Breast epithelium (tissue), 4 donors: ENCODE measurements at places on chromosomes 13 and 19.

GRCh38 chr19:50358483-50359327 is 6.7 kb downstream of the NAPSA start:
- DNase-seq: peak; percentile 54

DNA sequence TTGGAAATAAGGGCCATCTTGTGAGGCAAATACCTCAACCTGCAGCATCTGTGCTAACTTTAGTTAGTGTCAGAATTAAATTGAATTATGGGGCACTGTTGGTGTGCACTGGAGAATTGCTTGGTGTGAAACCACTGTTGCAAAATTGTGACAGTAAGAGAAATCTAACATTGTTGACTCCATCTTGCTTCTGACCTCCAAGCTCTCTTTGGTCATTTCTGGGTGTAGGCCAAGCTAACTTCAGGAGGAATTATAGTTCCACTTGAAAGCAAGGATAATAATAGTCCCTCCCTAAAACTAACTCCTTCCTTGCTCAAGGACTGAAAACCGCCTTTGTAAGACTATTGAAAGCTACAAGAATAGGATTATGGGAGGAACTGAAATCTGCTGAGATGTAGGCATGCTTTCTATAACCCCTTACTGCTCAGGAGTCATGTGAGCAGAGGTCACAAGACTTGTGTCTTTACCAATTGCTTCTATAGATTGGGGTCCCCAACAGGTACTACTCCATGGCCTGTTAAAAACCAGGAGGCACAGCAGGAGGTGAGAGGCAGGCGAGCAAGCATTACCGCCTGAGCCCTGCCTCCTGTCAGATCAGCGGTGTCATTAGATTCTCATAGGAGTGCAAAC is 24.9 kb upstream of the GAS6 start:
- DNase-seq: no peak

DNA sequence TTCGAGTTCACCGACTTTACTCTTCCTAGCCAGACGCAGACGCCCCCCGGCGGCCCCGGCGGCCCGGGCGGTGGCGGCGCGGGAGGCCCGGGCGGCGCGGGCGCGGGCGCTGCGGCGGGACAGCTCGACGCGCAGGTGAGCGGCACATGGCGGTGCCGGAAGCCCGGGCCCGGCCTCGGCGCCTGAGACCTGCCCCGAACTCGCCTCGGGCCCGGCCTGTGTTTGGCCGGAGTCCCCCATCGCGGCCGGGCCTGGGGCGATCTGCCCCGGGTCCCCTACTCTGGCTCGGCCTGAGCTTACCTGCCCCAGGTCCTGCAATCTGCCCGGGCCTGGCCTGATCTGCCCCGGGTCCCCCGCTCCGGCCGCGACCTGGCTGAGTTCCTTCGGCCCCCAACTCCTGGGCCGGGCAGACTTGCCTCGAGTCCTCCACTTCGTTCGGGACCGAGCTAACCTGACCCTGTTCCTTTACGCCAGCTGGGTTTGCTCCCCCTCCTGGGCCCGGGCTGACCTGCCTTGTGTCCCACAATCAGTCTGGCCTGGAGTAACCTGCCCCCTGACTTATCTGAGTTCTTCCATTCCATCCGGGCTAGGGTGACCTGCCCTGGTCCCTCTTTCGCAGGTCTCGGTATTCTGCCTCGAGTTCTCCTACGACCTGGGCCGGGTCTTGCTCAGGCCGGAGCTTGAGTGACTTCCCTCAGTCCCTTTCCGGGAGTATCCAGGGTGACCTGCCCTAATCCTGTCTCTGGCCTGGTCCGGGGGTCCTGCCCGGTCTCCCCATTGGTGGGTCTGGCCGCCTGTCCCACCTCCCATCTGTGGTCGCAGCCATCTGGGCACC is 764 bp downstream of the UPF1 start:
- no peak for DNase-seq

DNA sequence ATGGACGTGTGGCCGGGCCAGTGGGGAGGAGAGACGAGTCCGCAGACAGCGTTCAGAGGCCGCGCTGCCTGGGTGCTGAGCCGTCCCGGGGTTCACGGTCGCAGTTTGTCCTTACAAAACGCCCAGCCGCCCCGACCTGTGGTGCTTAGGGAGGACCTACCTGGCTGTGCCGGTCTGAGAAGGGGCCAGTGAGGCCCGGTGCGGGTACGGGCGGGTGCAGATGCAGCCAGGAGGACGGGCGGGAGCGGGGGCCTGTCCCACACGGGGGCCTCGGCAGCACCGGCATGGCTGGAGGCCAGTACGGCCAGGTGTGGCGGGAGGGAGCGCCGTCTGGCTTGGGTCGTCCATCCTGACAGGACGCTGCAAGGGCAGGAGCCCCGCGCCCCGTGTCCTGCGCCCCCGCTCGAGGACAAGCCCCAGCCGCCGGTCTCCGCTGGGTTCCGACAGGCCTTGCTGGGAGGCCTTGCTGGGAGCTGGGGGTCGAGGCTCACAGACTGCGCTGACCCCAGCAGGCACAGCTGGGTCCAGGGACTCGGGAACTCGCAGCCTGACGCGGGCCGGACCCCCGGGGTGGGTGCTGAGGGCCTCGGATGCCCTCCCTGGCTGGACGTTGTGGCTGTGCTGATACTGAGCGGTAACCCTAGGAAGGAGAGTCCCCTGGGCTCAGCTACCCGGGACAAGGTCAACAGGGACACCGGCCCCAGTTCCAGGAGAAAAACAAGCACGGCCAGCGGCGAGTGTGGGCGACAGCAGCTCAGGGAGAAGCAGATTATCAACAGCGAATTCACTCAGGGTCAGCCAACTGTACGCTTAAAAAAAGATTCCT is 5.3 kb upstream of the PROZ start:
- no peak for DNase-seq

DNA sequence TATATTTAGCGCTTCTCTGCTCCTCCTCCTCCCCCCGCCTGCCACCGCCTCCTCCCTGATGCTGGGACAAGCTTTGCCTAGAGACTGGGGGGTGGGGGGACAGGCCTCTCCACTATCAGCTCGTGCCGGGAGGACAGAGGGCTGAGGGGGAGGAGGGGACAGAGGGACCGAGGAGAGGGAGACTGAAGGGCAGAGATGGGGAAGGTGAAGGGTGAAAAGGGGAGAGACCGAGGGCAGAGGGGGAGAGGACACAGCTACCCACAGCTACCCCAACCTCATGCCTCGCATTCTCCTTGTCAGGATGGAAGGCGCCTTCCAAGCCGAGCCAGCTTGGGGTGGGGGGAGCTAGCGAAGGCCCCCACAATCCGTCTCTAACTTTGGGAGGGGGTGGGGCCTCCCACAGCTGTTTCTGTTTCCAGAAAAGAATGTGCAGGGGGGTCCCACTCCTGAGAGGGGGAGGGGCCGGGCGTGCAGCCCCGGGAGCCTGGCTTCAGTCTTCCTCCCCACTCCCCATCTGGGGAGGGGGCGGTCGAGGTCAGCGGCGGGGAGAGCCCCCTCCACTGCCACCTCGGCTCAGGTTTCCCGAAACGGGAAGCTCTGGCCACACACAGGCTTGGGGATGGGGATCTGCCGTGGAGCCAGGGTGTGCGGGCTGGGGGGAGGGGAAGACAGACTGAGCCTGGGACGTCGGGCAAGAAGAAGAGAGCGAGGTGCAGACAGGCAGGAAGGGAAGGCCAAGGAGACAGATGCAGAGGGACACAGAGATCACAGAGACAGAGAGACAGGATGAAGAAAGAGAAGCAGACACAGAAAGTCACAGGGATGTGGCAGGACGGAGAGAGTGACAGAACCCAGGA is 1.6 kb downstream of the DACT3 start:
- no peak for DNase-seq

- DNase-seq: no peak
Measured at GRCh38 chr19:31312009-31312676, 37.1 kb downstream of the TSHZ3 start.

- DNase-seq: no peak
Measured at GRCh38 chr13:42401376-42401775, 129.4 kb downstream of the AKAP11 start.

DNA sequence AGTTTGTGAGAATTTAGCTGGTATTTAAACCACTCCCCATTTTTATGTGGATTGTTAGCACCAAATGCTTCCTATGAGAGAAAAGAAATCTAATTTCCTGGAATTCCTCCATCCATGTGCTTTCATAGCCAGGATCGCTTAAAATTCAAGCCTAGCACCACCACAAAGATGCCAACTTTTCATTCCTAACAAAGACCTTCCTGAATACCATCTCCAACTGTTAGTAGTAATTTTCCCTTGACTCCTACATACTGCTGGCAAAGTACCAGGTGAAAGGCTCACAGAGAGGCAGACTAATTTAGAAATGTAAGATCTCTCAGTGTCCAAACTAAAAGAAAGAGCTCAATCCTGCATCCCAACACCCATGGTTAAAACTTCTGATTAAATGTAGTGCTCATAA is 386.3 kb downstream of the KCTD12 start:
- no peak for DNase-seq

- DNase-seq: no peak
Measured at GRCh38 chr13:40187841-40188591, 478.4 kb downstream of the FOXO1 start.

DNA sequence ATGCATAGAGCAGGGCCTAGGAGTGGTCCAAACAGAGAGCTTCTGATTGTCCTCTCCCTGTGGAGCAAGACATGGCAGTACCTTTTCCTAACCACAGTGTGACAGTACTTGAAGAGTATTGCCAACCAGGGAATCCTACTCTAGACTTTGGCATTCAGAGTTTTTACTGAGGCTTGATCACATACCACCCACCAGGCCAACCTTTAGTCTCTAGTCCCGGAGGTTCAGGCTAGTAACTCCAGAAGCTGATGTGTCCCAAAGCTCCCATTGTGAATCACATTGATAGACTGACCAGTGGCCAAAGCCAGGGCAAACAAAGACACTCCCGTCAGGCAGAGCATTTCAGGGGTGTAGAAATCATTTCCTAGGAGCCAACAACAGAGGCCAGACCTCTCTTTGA is 18.4 kb downstream of the IFT88 start:
- DNase-seq: no peak

- peak; percentile 88 for DNase-seq
Measured at GRCh38 chr19:14081797-14082674, 3.5 kb downstream of the C19orf67 start.

- DNase-seq: no peak
Measured at GRCh38 chr13:60654415-60654814, 257.4 kb downstream of the TDRD3 start.

- DNase-seq: no peak
Measured at GRCh38 chr19:29417048-29417447, 108.7 kb upstream of the VSTM2B start.

DNA sequence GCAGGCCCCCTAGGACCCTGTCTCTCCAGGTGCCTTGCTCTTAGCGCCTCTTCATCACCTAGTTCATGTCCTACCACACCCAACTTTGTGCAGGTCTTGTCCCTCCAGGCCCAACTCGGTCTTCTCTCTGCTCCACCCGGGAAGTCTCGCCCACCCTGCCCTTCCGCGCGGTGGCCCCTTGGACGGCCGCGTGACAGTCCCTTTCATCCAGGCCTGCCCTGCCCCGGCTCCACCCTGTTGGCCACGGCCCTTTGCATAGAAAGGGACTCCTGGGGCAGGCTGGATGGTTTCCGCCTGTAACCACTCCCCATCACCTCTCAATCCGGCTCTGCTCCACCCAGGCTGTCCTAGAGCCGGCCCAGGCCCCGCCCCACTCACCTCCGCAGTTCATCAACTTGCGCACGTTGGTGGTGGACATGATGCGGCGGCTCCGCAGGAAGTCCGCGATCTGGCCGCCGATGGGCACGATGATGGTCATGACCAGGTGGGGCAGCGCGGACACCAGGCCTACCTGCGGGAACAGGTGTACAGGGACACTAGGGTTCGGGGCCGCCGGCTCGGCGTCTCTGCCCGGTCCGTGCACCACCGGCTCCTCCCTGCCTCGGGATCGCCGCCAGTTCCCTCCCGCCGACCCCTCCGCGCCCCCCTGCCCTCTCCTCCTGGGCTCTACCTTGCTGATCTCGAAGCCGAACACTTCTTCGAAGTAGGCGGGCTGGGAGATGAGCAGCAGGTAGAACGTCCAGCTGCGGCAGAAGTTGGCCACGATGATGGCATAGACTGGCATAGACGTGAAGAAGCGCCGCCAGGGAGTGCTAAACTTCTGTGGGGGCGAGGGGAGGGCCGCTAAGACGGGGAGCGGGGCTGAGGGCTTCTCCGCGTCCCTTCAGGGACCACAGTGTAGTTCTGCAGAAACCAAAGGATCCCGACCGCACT is 7.2 kb downstream of the GFY start:
- no peak for DNase-seq

GRCh38 chr13:74479124-74479523 is 344.9 kb upstream of the KLF12 start:
- no peak for DNase-seq

- peak; percentile 70 for DNase-seq
Measured at GRCh38 chr19:31214086-31214485, 135.2 kb downstream of the TSHZ3 start.

DNA sequence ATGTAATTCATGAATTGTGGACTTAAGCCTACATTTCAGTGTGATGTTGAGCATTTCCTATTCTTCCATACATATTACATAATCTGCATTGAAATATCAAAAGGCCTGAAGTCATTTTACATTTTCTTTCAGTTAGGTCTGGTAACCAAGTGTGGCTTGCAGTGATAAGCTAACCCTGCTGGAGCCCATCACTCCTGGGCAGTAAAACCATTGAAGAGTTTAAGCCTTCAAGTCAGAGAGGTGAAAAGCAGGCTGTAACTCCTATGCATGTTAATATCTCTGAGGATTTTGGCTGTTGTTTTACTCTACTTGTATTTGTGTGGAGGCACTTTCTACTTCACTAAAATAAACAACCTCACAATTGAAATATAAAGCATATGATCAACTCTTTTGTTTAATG is 248.8 kb downstream of the SLITRK5 start:
- no peak for DNase-seq

DNA sequence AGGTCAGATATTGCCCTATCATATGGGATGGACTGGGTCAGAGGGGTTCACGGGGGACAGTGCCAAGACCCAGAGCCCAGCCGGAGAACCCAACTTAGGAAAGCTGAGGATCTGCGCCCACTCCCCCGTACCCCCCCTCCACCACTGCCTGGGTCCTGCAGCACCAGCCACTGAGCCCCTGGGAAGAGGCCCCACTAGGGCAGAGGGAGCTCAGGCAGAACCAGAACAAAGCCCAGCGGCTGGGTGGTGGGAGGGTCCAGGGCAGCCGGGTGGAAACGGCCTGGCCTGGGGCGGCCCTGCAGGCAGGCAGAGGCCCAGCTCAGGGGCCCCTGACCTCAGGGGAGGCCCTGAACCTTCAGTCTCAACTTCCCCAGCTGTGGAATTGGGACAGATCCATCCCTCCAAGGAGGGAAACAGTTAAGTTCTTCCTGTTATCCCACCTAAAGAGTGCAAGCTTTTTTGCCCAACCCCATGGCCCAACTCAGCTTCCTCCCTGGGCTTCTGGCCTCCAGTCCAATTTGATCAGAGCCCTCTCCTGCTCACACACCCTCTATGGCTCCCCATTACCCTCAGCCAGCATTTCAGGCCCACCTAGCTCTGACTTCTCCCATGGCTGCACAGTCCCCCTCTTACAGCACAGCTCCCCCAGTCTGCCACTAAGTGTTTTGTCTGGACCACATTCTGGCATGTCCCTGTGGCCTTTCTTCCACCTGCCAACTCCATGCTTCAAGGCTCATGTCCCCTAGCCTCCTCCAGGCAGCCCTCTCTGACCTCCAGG is 3.1 kb downstream of the NR2F6 start:
- DNase-seq: no peak

GRCh38 chr13:33757713-33758112 is 60.2 kb upstream of the RFC3 start:
- DNase-seq: no peak

GRCh38 chr19:682678-683320 is 6.6 kb downstream of the FSTL3 start:
- DNase-seq: no peak
